ENCODE measurements at places on chromosomes 1 and 21. TPM values are rescaled to one million over a fixed set of nuclear protein-coding genes. Genes with fewer than 3 reads are reported as not detected.

SERTAD4 gene
- 3.4 TPM for total RNA-seq

CNIH3 gene
- total RNA-seq: 4.8 TPM

DNA sequence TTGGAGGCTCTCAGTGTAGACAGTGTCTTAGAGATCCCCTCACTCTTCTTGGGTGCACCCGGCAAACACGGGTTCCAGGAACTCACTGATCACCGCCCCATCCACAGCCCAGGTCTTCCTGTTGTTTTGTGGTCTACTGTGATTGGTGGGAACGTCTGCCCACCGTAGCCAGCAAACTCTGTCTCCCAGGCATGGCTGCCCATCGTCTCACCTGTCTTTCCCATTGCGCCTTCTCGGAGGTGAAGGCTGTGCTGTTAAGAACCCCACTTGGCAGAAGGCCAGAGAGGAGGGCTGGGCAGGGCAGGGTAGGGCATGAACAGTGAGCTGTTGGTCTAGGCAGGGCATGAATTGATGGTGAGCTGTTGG lies 14.1 kb upstream of the KCNA2 start:
- peaks cover 11% of the 10 kb centered on the region for H3K4me1 ChIP-seq
- peaks cover 4% of the 10 kb centered on the region for H3K27me3 ChIP-seq
- H3K36me3 ChIP-seq: no peaks in the 10 kb centered on the region
- H3K4me3 ChIP-seq: no peak overlapping the region
- DNase-seq: no peak
- no peak overlapping the region for H3K27ac ChIP-seq

- peaks cover 4% of the 10 kb centered on the region for H3K36me3 ChIP-seq
- H3K27ac ChIP-seq: no peak overlapping the region
- no peak overlapping the region for H3K4me3 ChIP-seq
These were observed 42.4 kb downstream of the TTC39A start for GRCh38 chr1:51287966-51288365.

- peak; percentile 81 for DNase-seq
- H3K27ac ChIP-seq: peak overlapping the region; percentile 51
- H3K36me3 ChIP-seq: no peaks in the 10 kb centered on the region
- peaks cover 14% of the 10 kb centered on the region for H3K4me1 ChIP-seq
- H3K4me3 ChIP-seq: peak overlapping the region; percentile 38
These were observed 21.9 kb upstream of the ARF1 start for GRCh38 chr1:228060458-228061190.

GRCh38 chr1:154327466-154328317 lies 2.4 kb downstream of the ATP8B2 start:
- peak overlapping the region; percentile 48 for H3K4me3 ChIP-seq
- no peaks in the 10 kb centered on the region for H3K27me3 ChIP-seq
- H3K27ac ChIP-seq: peak overlapping the region; percentile 87
- no peak for DNase-seq

DNA sequence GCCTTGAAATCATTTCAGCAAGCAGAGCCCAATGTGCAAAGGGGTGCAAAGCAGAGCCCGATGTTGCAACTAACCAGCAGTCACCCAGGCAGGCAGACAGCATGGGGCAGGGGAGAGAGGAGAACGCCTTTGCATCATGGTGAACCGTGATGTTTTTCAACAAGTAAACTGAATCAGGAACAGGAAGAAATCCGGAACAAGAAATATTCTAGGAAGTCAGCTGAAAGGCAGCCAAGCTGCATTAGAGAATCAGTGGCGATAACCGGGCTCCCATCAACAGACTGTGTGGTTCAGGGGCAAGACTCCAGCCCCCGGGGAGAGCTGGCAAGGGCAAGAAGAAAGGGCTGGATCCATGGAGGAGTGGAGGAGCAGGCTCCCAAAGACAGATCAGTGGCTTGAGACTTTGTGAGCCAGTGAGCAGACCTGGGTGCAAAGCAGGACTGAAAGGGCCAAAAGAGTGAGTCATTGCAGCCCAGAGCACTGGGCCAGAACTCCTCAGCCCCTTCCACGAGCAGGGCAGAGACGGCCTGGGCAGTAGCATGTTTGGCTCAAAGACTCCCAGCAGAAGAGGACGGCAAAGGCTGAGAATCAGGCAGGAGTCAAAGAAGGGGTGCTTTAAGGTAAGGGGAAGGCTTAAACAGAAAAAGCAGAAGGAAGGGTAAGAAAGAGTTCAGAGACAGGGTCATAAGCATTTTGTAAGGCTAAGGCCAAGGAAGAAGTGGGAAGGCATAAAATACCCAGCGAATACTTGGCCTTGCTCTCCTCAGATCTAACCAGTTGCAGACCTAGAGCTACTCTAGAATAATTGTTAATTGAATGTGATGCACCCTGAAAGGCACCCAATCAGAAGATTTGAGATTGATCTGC lies 155.0 kb downstream of the SETD4 start:
- no peak overlapping the region for H3K4me3 ChIP-seq
- no peaks in the 10 kb centered on the region for H3K4me1 ChIP-seq
- peak; percentile 60 for DNase-seq
- peak overlapping the region; percentile 40 for H3K27ac ChIP-seq
- no peaks in the 10 kb centered on the region for H3K36me3 ChIP-seq
- H3K27me3 ChIP-seq: no peaks in the 10 kb centered on the region

- H3K27me3 ChIP-seq: no peaks in the 10 kb centered on the region
- no peaks in the 10 kb centered on the region for H3K4me1 ChIP-seq
- H3K4me3 ChIP-seq: no peak overlapping the region
- H3K27ac ChIP-seq: no peak overlapping the region
These were observed 214.5 kb upstream of the ZRANB2 start for GRCh38 chr1:71295350-71295749.

DNA sequence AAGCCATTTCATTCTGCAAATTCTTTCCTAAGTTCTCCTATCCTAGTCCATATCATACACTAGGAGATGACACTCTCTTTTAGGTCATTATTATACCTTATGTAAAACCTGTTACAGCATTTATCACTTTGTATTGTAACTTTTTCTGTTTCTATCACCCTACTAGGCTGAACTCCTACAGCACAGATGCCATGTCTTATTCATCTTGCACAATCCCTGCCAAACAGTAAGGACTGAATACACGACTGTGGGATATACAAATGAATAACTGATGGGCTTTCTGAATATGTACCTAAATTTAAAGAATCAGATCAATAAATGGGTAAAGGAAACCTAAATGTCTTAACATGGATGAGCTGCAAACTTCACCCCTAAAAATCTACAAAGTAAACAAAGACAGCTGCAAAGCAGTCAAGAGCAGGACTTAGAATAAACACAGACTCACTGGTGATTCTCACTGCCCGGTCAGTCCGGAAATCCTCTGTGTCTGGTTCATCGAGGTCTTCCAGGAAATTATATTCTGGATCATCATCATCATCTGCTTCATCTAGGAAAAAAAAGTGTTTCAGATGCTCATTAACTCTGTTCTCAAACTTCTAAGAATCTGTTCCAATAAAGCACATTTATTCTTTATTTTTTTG lies 62.3 kb downstream of the GON4L start:
- H3K36me3 ChIP-seq: peaks cover 92% of the 10 kb centered on the region
- H3K4me3 ChIP-seq: no peak overlapping the region
- H3K27ac ChIP-seq: no peak overlapping the region

DNA sequence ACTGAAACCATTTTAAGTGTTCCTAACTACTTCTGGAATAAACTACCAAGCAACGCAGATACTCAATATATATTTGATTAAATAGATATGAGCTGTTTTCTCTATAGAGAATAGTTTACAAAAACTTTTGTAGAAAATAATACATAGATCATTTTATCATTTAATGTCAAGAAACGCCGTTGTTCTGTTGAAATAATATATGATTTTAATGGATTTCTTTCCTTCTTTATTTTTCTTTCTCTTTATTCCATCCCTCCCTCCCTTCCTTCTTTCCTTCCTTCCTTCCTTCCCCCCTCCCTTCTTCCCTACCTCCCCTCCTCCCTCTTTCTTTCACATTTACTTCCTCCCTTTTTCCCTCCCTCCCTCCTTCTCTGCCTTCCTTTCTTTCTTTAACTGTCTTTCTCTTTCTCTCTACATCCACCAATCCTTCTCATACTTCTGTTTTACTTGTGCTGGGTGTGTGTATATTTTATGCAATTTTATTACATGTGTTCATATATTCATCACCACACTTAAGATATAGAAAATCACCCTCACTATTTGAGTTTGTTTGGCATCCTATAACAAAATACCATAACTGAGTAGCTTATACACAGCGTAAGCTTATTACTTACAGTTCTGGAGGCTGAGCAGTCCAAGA lies 230.9 kb upstream of the BRINP3 start:
- H3K36me3 ChIP-seq: no peaks in the 10 kb centered on the region
- DNase-seq: no peak
- no peak overlapping the region for H3K27ac ChIP-seq
- H3K4me1 ChIP-seq: no peaks in the 10 kb centered on the region

GRCh38 chr1:93653656-93654055 lies 28.0 kb downstream of the BCAR3 start:
- H3K27ac ChIP-seq: no peak overlapping the region
- DNase-seq: no peak
- H3K36me3 ChIP-seq: no peaks in the 10 kb centered on the region
- no peak overlapping the region for H3K4me3 ChIP-seq
